ENCODE measurements at places on chromosomes 7 and 10.

- no peak for DNase-seq
Measured at GRCh38 chr10:43859016-43859525, 210.4 kb upstream of the ZNF32 start.

- DNase-seq: no peak
Measured at GRCh38 chr7:149772956-149773434, 393 bp downstream of the ZNF467 start.

DNA sequence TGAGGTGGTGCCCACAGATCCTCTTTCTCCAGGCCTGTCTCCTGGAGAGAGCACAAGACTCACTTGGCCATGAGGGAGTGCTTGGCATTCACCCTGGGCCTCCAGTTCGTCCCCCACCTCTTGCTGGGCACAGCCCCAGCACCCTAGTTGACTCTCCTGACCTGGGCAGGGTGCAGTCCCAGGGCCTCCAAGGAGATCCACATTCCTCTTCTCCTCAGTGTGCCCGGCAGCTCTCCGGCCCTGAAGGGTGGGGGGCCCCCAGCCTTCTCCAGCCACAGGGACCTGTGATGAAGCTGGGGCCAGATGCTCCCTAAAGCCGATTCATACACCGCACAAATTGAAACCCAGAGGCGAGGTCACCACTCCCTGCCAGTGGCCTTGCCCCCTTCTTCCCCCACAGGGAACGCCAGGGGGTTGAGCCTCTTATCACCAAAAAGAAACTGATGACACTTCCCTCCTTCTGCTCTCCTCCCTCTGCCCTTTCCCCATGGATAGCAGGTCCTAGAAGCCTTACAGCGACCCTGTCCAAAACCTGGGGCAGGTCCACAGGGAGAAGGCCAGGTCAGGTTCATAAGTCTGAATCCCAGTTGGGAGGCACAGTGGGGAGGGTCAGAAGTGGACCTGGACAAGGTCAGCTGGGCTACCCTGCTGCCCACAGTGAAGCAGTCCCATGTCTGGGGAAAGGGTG lies 3.1 kb downstream of the EN2 start:
- no peak for DNase-seq

DNA sequence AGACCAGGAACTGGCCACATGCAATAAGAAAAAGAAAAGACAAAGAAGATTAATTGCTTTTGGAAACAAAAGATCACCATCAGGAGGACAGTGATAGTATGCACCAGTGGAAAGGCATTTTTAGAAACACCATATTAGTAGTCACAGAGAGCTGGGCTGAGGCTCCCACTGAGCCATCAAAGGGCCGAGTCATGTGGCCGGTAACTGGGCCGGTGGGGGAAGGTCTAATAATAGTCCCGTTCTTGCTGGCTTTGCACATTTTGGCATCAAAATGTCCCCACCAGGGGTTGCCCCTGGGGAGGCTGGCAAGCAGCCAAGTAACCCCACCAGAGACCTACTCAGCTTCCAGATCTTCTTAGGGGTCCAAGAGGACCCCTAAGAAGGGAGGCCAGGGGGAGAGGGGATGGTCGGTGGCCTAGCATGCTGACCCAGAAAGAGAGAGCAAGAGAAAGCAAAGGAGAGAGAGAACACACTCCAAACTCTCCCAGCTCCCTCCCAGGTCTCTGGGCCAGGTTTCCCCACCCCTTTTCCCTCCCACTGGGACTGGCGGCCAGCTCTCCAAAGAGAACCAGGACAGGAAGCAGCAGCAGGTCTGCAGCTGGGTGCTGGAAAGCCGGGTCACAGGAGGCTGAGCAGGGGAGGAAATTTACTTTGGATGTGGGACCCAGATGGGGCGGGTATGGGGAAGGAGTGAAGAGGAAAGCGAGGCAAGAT lies 70.2 kb upstream of the FGFR2 start:
- no peak for DNase-seq

GRCh38 chr7:143419880-143420279 lies 11.2 kb upstream of the EPHA1 start:
- DNase-seq: no peak

GRCh38 chr10:3995302-3996210 lies 210.5 kb upstream of the KLF6 start:
- no peak for DNase-seq

Measured in stimulated activated CD8-positive, alpha-beta memory T cell treated with anti-CD3 and anti-CD28 coated beads, Interleukin-4, amount 100 ng/mL, for 1 hour (primary cell).